ENCODE measurements at places on chromosomes 6 and 20.

DNA sequence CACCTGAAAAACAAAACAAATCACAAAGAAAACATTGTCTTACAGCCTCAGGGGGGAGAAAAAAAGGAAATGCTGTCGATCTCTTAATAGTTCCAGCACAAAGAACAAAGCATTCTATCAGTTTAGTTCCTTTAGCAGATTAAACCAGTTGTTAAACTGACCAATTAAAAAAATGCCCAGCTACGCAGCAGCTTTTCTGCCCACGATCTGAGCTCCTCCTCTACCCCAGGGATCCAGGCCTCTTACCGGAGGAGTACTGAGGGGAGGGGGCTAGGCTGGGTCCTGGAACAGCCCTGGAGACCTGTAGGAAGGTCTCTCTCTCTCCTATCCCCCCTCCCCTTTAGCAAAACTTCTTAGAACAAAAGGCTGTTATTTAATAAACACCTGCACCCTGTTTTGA lies 13.4 kb downstream of the PTK7 start:
- DNase-seq, result no peak

- no peak for DNase-seq
Observed at GRCh38 chr6:34334796-34335416, 57.6 kb downstream of the NUDT3 start.

DNA sequence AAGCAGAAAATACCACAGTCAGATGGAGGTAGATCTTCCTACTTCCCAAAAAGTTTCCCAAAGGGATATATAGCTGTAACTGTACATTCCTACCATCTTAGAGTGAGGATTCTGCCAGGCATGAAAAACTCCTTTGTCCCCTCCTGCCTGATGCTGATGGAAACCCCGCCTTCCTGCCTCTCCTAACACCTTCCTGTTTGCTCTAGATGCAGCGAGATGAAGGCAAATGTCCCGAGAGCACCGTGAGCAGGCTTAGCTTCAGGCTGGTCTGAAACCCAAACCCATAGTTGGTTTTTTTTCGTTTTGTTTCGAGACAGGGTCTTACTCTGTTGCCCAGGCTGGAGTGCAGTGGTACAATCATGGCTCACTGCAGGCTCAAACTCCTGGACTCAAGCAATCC lies 55.6 kb downstream of the MYB start:
- DNase-seq, result no peak

- no peak for DNase-seq
Observed at GRCh38 chr6:138514860-138515540, 15.7 kb upstream of the NHSL1 start.

DNA sequence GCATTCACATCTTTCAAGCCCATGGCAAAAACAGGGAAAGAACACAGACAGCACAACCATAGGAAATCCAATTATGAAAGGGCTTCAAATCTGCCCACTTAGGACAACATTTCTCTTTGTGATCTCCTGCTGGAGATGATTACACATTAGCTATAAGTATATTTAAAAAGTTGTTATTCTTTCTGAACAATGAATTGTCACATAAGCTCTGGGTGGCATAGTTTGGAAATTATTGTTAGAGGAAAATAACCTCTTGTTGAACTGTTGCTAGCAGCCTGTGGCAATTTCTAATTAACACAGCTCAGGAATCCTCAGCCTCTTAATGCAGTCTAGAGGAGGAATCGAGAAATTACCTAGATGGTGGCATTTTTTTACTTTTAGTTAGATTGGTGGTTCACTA lies 54.9 kb downstream of the BCAS1 start:
- DNase-seq, result no peak

- DNase-seq, result no peak
Observed at GRCh38 chr6:79143320-79143898, 65.4 kb upstream of the PHIP start.

DNA sequence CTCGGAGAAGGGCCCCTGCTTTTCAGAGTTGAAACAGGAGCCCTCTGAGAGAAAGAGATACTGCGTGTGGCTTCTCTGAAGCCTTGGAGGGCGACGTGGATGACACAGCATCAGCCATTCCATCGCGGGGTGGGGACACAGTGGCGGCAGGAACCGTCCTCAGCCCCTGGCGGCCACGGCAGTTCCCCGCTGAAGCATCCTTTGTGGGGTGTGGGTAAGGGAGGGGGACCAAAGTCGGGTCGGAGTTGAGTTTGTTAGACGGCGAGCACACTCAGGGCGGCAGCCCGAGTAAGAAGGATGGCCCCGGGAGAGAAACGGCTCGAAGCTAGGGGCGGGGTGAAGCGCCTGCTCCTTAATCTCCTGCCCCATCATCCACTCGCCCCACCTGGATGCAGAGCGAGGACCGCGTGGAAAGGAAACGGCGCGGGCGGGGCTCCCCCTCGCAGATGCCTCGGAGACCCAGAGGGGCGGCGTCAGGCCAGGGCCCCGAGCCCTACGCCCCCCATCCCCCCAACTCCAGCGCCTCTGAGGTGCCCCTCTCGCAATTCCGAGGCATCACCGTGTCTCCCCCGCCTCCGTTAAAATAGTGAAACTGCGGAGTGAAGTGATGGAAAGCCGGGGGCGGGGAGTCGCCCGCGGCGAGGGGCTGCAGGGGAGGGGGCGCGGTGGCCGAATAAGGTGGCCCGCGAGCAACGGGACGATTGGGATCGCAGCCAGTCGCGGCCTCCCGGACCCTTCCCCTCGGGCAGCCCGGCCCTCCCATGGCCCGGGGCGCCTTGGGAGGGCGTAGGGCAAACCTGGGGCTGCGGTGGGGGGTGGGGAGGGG lies 796 bp upstream of the RREB1 start:
- no peak for DNase-seq

- no peak for DNase-seq
Observed at GRCh38 chr20:38406476-38406875, 28.7 kb downstream of the SNHG17 start.

GRCh38 chr6:47111685-47112084 lies 69.6 kb upstream of the ADGRF1 start:
- DNase-seq, result no peak

GRCh38 chr6:40852779-40853373 lies 186.1 kb downstream of the UNC5CL start:
- DNase-seq, result no peak

DNA sequence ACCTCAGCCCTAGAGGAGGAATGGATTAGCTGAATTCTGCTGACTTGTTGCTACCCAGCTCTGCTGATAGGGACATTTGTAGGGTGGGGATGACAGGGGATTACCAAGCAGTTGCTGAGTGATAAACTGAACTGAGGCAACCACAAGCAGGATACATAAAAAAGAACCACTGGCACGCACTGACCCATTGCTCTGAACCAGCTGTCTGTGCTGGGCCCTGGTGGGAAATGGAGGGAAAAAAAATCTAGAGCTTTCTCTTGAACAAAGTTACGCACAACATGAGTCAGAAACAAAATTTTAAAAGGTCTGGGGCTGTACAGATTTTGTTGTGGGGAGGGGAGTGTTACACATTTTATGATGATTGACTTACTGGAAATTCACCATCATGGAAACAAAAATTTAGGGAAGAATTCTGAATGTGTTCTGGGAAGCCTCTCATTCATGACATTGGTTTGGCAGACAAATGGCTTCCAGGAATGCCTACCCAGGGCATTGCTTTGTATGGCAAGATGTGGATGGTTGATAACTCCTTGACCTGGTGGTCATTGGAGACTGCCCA lies 37.7 kb downstream of the FOXO3 start:
- DNase-seq, result no peak

DNA sequence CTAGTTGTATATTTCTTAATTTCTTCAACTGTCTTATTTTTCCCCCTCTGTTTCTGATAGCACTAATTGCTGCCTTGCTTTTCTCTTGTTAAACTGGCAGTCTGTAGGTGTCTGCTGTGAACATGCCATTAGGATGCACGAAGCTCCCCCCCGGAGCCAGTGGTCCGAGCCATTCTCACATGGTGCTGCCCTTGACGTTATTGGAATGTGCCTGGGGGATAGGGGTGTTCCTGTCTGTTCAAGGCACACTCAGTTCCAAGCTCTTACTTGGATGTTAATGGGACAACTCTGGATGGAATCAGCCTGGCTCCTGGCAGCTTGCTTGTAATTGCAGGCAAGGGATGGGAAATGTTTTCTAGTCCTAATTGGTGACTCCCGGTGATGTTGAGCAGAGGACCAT lies 68.4 kb downstream of the RREB1 start:
- DNase-seq, result no peak

Measured in hypothalamus (tissue), 51 donors.